ENCODE measurements at places on chromosomes 6 and 20.

DNA sequence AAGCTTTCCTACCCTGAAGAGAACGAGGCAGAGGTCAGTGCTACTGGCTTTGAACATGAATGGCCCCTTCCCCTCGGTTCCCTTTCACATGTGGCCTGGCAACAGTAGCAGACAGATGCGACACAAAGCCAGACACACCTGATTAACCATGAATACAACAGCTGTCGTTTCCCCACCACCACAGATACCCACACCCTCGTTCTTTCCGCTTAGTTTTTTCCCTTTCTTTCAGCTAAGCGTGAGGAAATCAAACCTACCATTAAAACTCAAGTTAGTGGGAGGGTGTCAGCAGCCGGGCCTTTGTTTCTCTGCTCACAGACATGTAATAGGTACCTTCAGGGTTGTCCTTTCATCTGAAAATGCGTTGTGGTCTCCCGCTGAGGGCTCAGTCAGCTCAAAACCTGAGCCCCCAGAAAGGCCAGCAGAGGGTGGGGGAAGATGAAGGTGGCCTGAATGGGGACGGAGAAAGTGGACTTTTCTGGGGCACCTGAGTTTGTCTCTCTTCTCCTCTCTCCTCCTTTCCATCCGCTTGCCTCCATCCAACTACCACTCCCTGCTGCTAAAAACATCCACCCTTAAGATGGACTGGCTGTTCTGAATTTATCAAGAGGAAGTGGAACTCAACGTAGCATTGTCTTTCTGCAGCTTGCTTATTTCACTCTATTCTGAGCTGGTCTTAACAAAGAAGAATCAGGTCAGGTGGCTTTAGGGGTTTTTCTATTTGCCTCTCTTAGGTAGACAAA is 516.6 kb upstream of the JARID2 start:
- H3K27me3 ChIP-seq, result no peaks in the 10 kb centered on the region
- peaks cover 4% of the 10 kb centered on the region for H3K36me3 ChIP-seq
- H3K27ac ChIP-seq, result peak overlapping the region; percentile 62
- DNase-seq, result no peak
- H3K4me3 ChIP-seq, result no peak overlapping the region

GRCh38 chr20:63031251-63032014 is 24.7 kb upstream of the BHLHE23 start:
- peaks cover 14% of the 10 kb centered on the region for H3K27me3 ChIP-seq
- H3K4me3 ChIP-seq, result no peak overlapping the region
- H3K27ac ChIP-seq, result no peak overlapping the region
- peaks cover 27% of the 10 kb centered on the region for H3K4me1 ChIP-seq

DNA sequence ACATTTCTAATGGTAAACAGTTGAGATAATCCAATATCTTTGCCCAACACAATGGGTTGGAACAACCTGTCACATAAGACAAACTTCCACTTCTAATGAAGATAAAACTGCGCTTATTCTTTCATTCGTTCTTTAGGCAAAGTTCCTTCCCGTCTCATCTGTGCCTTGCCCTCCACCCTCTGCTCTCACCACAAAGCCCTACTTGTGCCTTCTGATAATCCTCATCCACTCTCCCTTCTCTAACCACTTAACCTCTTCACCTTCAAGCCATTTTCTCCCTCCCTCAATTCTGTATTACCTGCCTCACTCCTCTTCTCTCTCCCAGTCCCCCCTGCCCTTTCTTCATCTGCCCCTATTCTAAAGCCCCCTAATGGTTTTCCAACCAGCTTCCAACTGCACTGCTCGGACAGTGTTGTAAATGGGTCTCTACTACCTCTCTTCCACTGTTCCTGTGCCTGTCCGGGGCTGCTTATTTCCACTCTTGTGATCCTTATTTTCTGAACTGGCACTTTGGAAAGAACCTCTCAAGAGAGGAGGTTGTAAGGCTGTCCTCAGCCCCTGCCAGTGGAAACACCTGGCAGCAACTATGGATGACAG is 62.9 kb upstream of the MYB start:
- H3K36me3 ChIP-seq, result no peaks in the 10 kb centered on the region
- peaks cover 2% of the 10 kb centered on the region for H3K27me3 ChIP-seq
- H3K4me3 ChIP-seq, result no peak overlapping the region
- no peak overlapping the region for H3K27ac ChIP-seq
- H3K4me1 ChIP-seq, result no peaks in the 10 kb centered on the region

- H3K27me3 ChIP-seq, result no peaks in the 10 kb centered on the region
- H3K36me3 ChIP-seq, result no peaks in the 10 kb centered on the region
- DNase-seq, result no peak
- no peaks in the 10 kb centered on the region for H3K4me1 ChIP-seq
Observed at GRCh38 chr6:92139601-92140000, 1279.8 kb downstream of the EPHA7 start.

GRCh38 chr20:51529081-51529681 is 13.3 kb downstream of the NFATC2 start:
- H3K27ac ChIP-seq, result no peak overlapping the region
- H3K4me3 ChIP-seq, result no peak overlapping the region
- DNase-seq, result no peak
- H3K36me3 ChIP-seq, result no peaks in the 10 kb centered on the region

DNA sequence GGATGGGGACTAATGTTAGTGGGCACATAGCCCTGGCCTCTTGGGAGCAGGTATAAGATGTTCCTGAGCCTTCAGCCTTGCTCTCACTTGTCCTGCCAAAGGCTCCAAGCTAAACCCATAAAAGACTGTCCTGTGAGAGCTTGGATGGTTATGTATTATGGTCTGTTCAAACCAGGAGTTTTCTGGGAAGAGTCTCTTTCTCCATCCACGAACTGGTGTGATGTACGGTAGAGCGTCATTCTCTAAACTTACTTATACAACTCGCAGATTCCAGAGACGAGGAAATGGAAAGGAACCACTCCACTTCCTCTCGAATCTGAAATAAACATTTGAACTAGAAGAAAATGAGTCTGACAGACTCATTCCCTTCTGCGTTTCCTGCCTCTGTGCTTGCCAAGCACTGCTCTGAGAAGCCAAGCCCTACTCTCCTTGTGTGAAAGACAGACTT is 5.3 kb downstream of the SOBP start:
- peaks cover 2% of the 10 kb centered on the region for H3K27me3 ChIP-seq
- no peaks in the 10 kb centered on the region for H3K36me3 ChIP-seq
- H3K4me1 ChIP-seq, result peaks cover 17% of the 10 kb centered on the region
- no peak for DNase-seq
- H3K27ac ChIP-seq, result no peak overlapping the region
- H3K4me3 ChIP-seq, result no peak overlapping the region

DNA sequence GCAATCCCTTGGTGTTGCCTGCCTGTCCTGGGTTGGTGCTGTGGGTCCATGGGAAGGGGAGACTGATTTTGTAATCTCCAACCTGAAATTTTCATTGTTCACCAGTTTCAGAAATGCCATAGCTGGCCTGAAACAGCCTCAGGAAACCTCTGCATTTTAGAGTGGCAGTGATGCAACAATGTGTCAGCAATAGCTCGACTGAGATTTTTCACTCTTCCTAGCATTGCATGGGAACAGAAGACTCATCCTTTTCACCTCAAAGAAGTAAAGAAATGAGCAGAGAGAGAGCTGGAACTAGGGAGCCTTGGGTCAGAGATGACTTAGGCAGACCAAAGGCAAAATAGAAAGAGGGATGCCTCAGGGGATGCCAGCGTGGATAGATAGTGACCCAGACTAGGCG is 23.7 kb upstream of the TMEM14A start:
- no peak overlapping the region for H3K27ac ChIP-seq
- H3K4me3 ChIP-seq, result no peak overlapping the region
- H3K36me3 ChIP-seq, result no peaks in the 10 kb centered on the region
- H3K4me1 ChIP-seq, result peaks cover 3% of the 10 kb centered on the region
- H3K27me3 ChIP-seq, result peaks cover 4% of the 10 kb centered on the region
- DNase-seq, result no peak

DNA sequence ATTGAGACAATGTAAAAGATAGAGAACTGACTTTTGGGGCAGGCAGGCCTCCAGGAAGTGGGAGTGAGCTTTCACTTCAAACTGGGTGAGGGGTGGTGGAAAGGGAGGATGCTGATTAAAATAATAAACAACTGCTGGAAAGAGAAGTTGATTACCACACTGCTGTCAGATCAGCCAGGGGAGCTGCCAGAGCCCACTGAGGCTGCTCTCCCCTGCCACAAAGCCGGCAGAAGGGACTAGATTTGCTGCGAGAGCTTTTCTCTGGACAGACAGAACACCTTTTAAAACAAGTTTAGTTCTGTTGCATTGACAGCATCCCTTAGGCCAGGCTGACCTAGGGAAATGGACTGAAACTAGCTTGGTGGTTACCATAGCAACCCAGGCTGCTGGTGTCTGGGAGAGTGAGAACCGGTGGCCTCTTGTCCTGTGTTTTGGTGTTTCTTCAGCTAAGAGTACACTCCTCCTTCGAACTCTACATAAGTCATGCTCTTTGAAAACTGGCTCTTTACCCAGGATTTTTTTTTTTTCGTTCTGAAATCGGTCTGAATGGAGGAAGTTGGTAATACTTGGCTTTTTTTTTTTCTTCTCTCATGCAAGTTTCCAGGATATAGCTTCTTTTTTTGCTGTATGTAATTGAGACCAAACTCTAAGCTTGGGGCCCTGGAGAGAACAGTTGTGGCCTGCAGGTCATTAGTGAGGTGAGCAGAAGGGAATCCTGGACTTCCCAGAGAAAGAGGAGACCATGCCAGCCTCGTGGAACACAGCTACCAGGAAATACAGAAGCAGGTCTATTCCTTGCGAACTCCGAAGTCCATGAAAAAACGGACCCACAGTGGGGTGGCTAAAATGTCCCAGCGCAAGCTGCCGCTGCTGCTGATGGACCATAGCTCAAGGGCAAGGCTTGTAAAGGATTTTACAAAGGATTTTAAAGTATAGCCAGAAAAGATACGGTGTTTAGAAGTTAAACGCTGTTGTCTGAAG is 374.4 kb downstream of the UTRN start:
- peaks cover 48% of the 10 kb centered on the region for H3K4me1 ChIP-seq
- peaks cover 10% of the 10 kb centered on the region for H3K27me3 ChIP-seq
- peak overlapping the region; percentile 44 for H3K27ac ChIP-seq
- H3K36me3 ChIP-seq, result no peaks in the 10 kb centered on the region
- H3K4me3 ChIP-seq, result peak overlapping the region; percentile 67

- H3K36me3 ChIP-seq, result peaks cover 4% of the 10 kb centered on the region
- DNase-seq, result no peak
- H3K27ac ChIP-seq, result no peak overlapping the region
Observed at GRCh38 chr6:106746652-106747051, 117.3 kb downstream of the QRSL1 start.

GRCh38 chr6:46715141-46715540 is 20.0 kb downstream of the PLA2G7 start:
- H3K36me3 ChIP-seq, result no peaks in the 10 kb centered on the region
- no peak overlapping the region for H3K27ac ChIP-seq
- no peaks in the 10 kb centered on the region for H3K4me1 ChIP-seq
- H3K4me3 ChIP-seq, result no peak overlapping the region
- no peak for DNase-seq

- peaks cover 6% of the 10 kb centered on the region for H3K36me3 ChIP-seq
- peaks cover 24% of the 10 kb centered on the region for H3K27me3 ChIP-seq
- peak; percentile 12 for DNase-seq
- peaks cover 8% of the 10 kb centered on the region for H3K4me1 ChIP-seq
Observed at GRCh38 chr6:37646986-37647764, 50.5 kb downstream of the MDGA1 start.

DNA sequence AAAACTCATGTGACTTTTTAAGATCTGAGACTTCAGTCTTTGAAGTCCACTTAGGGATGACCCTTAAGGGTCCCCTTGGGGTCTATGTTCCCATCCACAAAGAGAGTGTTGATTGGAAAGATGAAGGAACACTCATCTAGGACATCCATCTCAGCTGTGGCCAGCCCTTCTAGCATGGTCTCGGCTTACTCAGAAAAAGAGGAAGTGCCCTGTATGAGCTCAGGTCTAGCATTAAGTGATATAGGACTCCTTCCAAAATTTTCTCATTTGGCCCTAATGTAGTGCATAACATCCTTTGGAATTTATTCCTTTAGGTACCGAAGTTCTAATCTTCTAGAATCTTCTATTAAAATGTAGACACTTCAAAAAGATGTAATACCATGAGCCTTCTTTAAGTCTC is 77.4 kb downstream of the NDUFAF5 start:
- H3K27ac ChIP-seq, result no peak overlapping the region
- no peak overlapping the region for H3K4me3 ChIP-seq
- H3K4me1 ChIP-seq, result peaks cover 3% of the 10 kb centered on the region

GRCh38 chr20:57693002-57693582 is 16.7 kb downstream of the PMEPA1 start:
- no peak for DNase-seq
- H3K4me1 ChIP-seq, result peaks cover 9% of the 10 kb centered on the region
- no peak overlapping the region for H3K27ac ChIP-seq
- no peaks in the 10 kb centered on the region for H3K36me3 ChIP-seq

DNA sequence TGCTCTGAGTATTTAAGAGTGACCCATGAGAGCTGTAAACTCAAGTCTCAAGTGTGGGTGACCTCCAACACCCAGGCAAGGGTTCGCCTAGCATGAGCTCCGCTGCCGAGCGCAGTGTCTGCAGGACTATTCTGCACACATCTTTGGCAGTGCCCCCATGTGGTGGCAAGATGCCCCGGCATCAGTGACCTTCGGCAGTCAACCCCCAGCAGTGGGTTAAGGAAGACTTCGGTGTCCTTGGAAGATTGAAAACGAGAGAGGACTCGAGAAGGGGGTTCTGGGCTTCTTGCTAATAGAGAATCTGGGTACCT is 43.1 kb downstream of the RBM38 start:
- H3K36me3 ChIP-seq, result peaks cover 5% of the 10 kb centered on the region
- no peak overlapping the region for H3K27ac ChIP-seq
- H3K27me3 ChIP-seq, result peaks cover 2% of the 10 kb centered on the region
- no peak overlapping the region for H3K4me3 ChIP-seq
- H3K4me1 ChIP-seq, result peaks cover 13% of the 10 kb centered on the region

DNA sequence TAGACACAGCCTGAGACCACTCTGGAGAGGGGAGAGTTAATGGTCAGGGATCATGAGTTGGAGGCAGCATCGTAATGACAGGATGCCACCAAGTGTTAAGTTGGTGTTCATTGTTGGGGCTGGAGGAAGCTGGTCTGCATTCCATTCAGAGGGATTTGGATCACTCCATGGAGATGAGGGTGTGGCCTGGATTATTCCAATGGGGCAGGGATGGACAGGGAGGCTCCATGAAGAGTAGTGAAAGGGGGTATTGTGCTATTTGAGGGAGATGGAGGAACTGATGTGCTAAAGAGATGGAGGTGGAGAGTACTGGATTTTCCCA is 1.1 kb downstream of the SAPCD1 start:
- H3K27ac ChIP-seq, result no peak overlapping the region
- H3K27me3 ChIP-seq, result peaks cover 4% of the 10 kb centered on the region
- no peak for DNase-seq
- H3K36me3 ChIP-seq, result peaks cover 7% of the 10 kb centered on the region
